ENCODE measurements at places on chromosomes 6 and 20.

DNA sequence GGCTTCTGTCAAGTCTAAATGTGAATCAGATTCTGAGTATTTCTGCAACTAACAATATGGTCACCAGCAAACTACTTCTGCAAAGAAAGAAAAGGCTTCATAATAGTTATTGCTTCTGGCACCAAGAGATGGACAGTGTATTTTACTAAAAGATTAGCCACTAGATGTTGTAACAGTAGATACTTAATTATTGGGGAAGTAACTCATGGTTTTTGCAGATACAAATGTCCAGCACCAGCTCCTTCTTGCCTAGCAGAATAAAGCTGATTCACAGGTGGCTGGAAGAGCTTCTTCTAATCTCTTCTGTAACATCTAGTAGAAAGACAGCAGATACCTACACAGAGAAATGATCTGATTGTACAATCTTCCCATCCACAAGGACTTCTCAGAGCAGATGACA is 21.2 kb downstream of the ATXN1 start:
- no peak for DNase-seq

DNA sequence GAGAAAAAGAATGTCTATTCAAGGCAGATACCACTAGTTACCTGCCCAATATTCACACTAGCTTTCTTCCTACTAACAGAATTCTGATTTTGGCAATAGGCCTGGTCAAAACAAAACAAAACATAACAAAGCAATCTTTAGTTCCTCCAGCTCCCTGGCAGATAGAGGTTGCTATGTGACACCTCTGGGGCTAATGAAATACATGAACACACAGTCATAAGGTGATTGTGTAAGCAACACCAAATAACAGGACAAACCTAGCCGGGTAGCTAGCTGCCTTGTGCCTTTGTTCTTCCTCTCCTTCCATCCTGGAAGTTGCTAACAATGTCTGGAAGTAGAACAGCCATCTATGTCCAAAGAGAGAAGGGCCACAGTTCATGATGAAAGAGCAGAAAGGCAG is 6.0 kb upstream of the HMGN3 start:
- DNase-seq, result no peak

GRCh38 chr6:127204281-127204680 is 62.4 kb upstream of the RNF146 start:
- no peak for DNase-seq

DNA sequence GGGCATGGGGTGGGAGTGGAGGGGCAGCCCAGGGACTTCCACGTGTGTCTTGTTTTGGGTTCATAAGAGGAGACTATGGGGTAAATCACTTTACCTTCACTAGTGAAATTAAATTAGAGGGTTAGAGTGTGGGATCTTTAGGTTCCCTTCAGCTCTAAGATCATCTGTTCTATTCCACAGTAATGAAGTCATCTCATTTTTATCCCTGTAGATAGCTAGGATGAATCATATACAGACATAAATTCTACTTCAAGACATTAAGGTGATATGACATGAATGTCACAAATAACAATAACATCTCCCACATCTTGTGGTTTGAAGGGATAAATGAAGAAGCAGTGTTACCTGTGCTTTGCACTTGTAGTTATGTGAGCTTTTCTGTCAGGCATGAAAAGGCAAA is 83.8 kb downstream of the ELOVL4 start:
- no peak for DNase-seq

- no peak for DNase-seq
Observed at GRCh38 chr6:74879234-74879633, 326.6 kb downstream of the COL12A1 start.

DNA sequence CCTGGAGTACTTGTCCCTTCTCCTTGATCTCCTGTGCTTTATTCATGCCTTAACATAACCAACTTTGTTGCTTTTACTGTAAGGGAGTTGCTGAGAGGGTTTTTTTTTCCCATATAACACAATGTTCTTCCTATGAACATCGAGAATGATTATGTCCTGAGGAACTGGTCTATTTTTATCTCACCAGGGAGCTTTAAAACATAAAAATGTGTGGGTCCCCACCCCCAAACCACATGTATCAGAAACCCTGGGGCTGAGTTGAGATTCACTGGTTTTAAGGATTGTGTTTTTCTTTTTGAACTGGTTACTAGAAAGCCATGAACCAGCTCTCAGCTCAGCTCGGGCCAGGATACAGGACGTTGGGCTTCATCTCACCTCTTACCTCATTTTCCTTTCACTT is 118.5 kb upstream of the JAG1 start:
- no peak for DNase-seq

DNA sequence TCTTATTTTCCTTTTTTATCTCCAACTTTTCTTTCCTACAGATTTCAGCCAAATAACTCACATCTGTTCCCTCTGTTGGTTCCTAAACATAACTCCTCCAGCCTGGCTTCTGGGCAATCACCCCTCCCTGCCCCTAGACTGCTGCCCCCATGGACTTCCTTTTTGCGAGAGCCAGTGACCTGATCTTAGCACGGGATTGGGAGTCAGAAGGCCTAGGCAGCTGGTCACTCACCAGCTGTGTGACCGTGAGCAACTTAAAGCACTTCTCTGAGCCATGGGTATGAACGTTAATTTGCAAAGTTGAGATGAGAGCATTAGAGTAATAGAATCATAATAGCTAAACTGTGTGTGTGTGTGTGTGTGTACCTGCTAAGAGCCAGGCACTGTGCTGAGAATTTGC is 4.5 kb upstream of the MMP9 start:
- DNase-seq, result no peak

- no peak for DNase-seq
Observed at GRCh38 chr6:6843057-6843627, 254.6 kb downstream of the LY86 start.
